ENCODE measurements at places on chromosomes 6 and 20. TPM values are rescaled to one million over a fixed set of nuclear protein-coding genes. Genes with fewer than 3 reads are reported as not detected.
A peak's percentile ranks its signal among the peaks of the same experiment; 100 is the strongest.

- DNase-seq, result no peak
- H3K4me3 ChIP-seq, result no peak overlapping the region
- H3K36me3 ChIP-seq, result no peaks in the 10 kb centered on the region
- no peaks in the 10 kb centered on the region for H3K27me3 ChIP-seq
- no peak overlapping the region for H3K27ac ChIP-seq
Observed at GRCh38 chr6:100566563-100566962, 101.8 kb upstream of the SIM1 start.

- no peaks in the 10 kb centered on the region for H3K27me3 ChIP-seq
- H3K27ac ChIP-seq, result peak overlapping the region; percentile 79
- peaks cover 13% of the 10 kb centered on the region for H3K4me1 ChIP-seq
- DNase-seq, result no peak
Observed at GRCh38 chr20:17559338-17559737, 10.5 kb upstream of the DSTN start.

- no peaks in the 10 kb centered on the region for H3K4me1 ChIP-seq
- no peak overlapping the region for H3K27ac ChIP-seq
- no peak for DNase-seq
- H3K27me3 ChIP-seq, result no peaks in the 10 kb centered on the region
- no peaks in the 10 kb centered on the region for H3K36me3 ChIP-seq
- H3K4me3 ChIP-seq, result no peak overlapping the region
Observed at GRCh38 chr20:34189572-34190163, 51.6 kb upstream of the ASIP start.

DNA sequence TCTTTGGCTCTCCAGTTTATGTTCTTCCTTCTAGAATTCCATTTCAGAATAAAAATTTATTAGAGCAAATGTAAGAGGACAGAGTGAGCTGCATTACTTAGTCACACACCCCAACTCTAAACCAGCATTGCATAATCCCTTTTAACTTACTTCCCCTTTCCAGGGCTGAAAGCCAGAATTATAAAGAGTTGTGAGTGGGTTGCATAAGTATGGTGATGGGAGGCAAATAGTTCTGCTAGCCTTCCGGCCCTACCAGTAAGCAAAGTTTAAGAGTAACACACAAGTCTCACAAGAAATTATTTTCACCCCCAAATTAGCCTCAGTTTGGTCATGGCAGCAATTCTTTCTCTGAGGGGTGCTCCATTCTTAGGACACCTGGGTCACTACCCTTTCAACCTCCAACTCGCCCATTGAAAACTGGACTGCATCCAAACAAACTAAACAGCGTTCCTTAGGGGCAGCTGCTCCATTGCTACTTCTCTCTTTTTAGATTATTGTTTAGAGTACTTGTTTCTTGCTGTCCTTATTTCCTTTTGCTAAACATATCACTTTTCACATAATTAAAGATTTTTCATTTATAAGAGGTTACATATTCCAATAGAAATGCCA lies 1.6 kb downstream of the KIAA0408 start:
- no peaks in the 10 kb centered on the region for H3K4me1 ChIP-seq
- DNase-seq, result no peak
- H3K36me3 ChIP-seq, result no peaks in the 10 kb centered on the region
- no peaks in the 10 kb centered on the region for H3K27me3 ChIP-seq
- H3K4me3 ChIP-seq, result no peak overlapping the region
- H3K27ac ChIP-seq, result peak overlapping the region; percentile 62

The DNAH8 gene
- not detected for total RNA-seq

The GHRH gene
- total RNA-seq, result not detected

The VGLL2 gene
- total RNA-seq, result 2.9 TPM

The PGK2 gene
- total RNA-seq, result not detected

The UBD gene
- total RNA-seq, result 0.42 TPM
